ENCODE measurements at places on chromosomes 6 and 20.

DNA sequence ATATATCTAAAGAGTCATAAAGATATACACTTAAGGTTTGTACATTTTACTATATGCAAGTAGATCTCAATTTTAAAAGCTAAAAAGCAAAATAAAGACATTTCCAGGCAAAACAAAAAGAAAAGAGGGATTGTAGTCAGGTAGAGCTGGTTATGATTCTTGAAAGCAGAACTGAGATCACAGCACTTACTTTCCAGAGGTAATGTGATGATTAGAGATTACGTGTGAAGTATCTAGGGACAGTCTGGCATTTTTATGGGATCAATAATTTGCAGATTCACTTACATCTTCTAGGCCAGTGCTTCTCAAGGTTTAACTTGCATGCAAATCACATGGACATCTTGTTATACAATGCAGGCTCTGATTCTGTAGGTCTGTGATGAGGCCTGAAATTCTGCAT is 595.5 kb downstream of the KIF16B start:
- DNase-seq = no peak
- H3K36me3 ChIP-seq = no peaks in the 10 kb centered on the region
- no peaks in the 10 kb centered on the region for H3K4me1 ChIP-seq

DNA sequence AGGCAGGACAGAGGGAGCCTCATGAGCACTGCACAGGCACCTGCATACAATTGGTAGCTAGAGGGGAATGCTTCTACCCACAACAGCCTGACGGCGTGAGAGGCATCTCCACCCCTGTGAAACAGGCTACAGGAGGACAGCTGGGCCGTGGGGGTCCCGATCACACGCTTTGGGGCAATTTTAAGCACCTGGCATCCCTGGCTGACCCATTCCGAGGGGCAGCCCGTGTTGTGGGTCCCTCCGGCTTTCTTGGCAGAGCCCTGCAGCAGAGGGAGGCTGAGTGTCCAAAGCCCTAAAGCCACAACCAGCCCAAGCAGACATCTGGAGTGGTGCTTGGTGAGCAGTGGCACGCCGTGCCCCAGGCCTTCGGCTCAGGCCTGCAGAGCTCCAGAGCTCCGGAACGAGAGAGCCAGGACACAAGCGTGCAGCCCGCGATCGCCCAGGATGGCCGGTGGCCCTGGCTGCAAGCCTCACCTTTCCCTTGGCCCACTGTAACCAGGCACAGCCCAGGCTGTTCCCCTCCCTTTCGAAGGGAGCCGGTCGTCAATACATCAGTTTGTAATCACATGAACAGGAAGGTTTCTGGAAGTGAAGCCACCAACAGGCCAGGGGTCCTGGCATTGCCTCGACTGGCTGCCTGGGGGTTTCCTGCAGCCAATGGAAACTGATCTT is 81.4 kb downstream of the DLL1 start:
- H3K4me1 ChIP-seq = no peaks in the 10 kb centered on the region
- H3K36me3 ChIP-seq = no peaks in the 10 kb centered on the region
- no peak overlapping the region for H3K4me3 ChIP-seq
- DNase-seq = peak; percentile 7
- no peak overlapping the region for H3K27ac ChIP-seq

GRCh38 chr6:14228571-14228970 is 111.0 kb downstream of the CD83 start:
- no peaks in the 10 kb centered on the region for H3K27me3 ChIP-seq
- no peak overlapping the region for H3K4me3 ChIP-seq
- DNase-seq = no peak

GRCh38 chr6:77447254-77447653 is 16.0 kb downstream of the HTR1B start:
- H3K27ac ChIP-seq = no peak overlapping the region
- H3K4me3 ChIP-seq = no peak overlapping the region
- no peaks in the 10 kb centered on the region for H3K36me3 ChIP-seq

GRCh38 chr6:68256391-68256790 is 378.7 kb upstream of the ADGRB3 start:
- H3K36me3 ChIP-seq = no peaks in the 10 kb centered on the region
- H3K27me3 ChIP-seq = no peaks in the 10 kb centered on the region
- no peak overlapping the region for H3K4me3 ChIP-seq
- H3K27ac ChIP-seq = no peak overlapping the region

- H3K27ac ChIP-seq = no peak overlapping the region
Measured at GRCh38 chr6:101403216-101403945, 9.9 kb downstream of the GRIK2 start.

DNA sequence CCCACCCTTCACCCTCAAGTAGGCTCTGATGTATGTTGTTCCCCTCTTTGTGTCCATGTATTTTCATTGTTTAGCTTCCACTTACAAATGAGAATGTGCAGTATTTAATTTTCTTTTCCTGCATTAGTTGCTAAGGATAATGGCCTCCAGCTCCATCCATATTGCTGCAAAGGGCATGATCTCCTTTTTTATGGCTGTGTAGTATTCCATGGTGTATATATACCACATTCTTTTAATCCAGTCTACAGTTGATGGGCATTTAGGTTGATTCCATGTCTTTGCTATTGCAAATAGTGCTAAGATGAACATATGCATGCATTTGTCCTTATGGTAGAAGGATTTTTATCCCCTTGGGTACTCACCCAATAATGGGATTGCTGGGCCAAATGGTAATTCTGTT is 35.9 kb upstream of the COL9A1 start:
- H3K4me1 ChIP-seq = no peaks in the 10 kb centered on the region
- H3K27ac ChIP-seq = no peak overlapping the region
- no peaks in the 10 kb centered on the region for H3K27me3 ChIP-seq
- no peaks in the 10 kb centered on the region for H3K36me3 ChIP-seq
- no peak overlapping the region for H3K4me3 ChIP-seq
- DNase-seq = no peak

DNA sequence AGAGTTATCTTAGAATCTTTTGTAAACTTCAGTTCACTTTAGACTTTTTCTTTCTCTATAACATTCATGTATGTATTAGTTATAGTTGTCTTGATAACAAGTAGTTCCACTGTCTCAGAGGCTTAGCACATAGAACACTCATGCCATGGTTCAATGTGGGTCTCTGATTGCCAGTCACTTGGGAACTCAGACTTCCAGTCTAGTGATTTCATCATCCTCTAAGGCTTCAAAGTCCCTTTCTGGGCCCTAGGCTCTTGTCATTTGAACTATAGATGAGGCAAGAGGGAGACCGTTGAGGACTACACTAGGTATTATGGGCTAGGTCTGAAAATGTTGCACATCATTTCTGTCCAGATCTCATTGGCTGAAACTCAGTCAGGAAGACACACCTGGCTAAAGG is 8.4 kb upstream of the EEF1E1 start:
- H3K4me3 ChIP-seq = no peak overlapping the region
- no peaks in the 10 kb centered on the region for H3K4me1 ChIP-seq
- no peaks in the 10 kb centered on the region for H3K27me3 ChIP-seq
- no peak overlapping the region for H3K27ac ChIP-seq
- DNase-seq = no peak

DNA sequence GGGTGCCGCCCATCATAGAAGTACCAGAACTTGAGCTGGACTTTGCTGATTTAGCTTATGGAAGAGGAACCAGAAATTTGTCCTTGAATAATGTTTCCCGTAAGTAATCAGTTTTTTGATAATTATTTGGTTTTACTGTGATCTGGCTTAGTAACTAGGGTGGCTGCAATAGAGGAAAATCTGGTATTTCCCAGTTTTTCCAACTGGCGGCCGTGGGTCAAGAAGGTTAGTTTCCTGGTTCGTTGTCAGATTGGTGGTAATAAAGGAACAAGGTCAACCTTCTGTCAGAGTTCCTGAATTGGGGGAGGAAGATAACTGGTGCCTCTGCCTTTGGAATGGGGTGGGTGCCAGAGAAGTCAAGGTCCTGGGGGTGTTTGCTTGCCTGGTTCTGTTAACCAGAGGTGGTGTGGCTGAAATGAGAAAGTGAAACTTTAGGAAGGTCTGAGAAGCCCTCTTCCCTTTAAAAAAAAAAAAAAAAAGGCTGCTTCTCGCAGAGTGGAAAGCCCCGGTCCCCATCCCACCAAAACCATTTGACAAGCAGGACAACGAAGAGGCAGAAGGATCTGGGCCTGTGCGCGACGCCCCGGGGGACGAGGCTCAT is at the start of gene CALHM6:
Gene CALHM6 (plus strand): TSS at position 45 of the 601 bp plus-strand sequence. CDS start 555 bp downstream, at position 600.
- peaks cover 16% of the 10 kb centered on the region for H3K27me3 ChIP-seq
- H3K4me3 ChIP-seq = no peak within 1 kb of the TSS
- no peaks in the 10 kb centered on the region for H3K36me3 ChIP-seq
- no peak for DNase-seq
- H3K27ac ChIP-seq = no peak within 1 kb of the TSS

DNA sequence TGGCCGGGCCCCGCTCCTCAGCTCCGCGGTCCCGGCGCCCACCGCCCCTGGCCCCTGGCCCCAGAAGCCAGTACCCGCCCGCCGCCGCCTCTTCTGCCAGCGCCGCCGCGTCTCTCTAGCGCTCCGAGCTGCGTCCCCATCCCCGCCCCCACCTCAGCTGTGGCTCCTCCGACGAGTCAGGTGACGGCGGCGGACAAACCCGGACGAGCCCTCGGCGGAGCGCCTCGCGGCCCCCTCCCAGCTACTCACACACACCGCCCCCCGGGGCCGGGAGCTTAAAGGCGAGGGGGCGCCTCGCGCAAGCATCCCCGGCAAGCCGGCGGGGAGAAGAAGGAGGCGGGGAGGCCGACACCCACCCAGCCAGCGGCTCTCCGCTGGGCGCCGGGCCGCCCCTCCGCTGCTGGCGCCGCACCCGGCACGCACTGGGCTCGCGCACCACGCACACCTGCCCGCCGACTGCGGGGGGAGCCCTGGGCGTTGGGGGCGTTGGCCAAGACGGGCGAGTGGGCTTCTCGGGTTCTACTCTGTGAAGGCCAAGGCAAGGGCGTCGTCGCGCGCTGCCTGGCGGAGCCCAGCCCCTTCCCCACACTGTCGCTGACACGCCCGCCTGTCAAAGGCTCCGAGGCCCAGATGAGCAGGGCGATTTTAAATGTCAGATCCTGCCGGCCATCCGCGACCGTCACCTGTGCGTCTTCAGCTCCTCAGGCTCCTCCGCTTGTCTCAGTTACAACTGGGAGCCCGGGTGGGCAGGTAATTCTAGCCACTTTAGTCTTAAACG is at the start of gene SNAP91:
Gene SNAP91 (minus strand): TSS at position 132 of the 778 bp plus-strand sequence. CDS start 1,174 bp downstream, outside the sequence.
- H3K4me1 ChIP-seq = no peaks in the 10 kb centered on the region
- no peaks in the 10 kb centered on the region for H3K27me3 ChIP-seq
- H3K27ac ChIP-seq = no peak within 1 kb of the TSS
- H3K36me3 ChIP-seq = no peaks in the 10 kb centered on the region
- DNase-seq = no peak

GRCh38 chr20:21390768-21391167 is 6.6 kb downstream of the NKX2-4 start:
- H3K36me3 ChIP-seq = no peaks in the 10 kb centered on the region
- DNase-seq = no peak
- no peaks in the 10 kb centered on the region for H3K4me1 ChIP-seq
- H3K27ac ChIP-seq = no peak overlapping the region
- H3K27me3 ChIP-seq = peaks cover 35% of the 10 kb centered on the region

GRCh38 chr20:37841971-37842370 is 61.0 kb upstream of the VSTM2L start:
- H3K4me1 ChIP-seq = no peaks in the 10 kb centered on the region
- H3K27ac ChIP-seq = no peak overlapping the region
- no peaks in the 10 kb centered on the region for H3K36me3 ChIP-seq

DNA sequence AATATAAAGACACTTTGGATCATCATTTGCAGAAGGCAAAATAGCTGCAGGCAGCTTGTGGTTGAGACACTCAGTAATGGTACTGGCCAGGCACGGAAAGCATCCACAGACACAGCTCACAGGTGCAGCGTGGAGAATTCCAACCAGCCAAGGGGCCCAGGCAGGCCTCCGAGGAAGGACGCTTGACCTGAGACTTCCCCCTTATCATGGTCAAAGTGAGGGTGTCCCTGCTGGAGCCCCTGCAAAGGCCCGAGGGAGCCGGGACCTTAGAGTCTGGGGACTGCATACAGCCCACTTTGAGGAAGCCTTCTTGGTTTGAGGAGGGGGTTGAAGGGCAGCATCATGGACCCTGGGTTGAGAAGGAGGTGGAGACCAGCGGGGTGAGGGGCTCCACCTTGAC is 15.1 kb upstream of the MYT1 start:
- no peak overlapping the region for H3K4me3 ChIP-seq
- H3K27me3 ChIP-seq = no peaks in the 10 kb centered on the region
- no peak overlapping the region for H3K27ac ChIP-seq

DNA sequence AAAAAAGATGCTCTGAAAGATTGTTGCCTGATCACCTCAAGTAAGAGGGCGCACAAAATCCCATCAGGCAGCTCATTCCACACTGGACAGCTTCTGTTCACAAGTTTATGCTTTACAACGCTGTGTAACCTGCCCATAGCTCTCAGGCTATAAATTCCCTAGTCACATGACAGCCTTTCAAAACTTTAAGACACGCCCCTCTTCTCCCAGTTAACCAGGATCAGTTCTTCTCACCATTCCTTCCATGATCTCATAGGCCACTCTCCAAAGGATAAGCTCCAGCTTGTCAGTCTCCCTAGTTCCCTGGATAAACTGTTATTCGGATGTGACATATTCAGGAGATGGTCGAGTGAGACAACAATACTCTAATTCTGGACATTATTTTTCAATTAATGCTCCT is 15.0 kb downstream of the ADNP start:
- no peaks in the 10 kb centered on the region for H3K36me3 ChIP-seq
- H3K27ac ChIP-seq = peak overlapping the region; percentile 48
- DNase-seq = no peak
- peaks cover 36% of the 10 kb centered on the region for H3K4me1 ChIP-seq

Data from uterus (tissue), 4 donors.